ENCODE measurements at places on chromosomes 11 and 22. TPM values are rescaled to one million over a fixed set of nuclear protein-coding genes. Genes with fewer than 3 reads are reported as not detected.
A peak's percentile ranks its signal among the peaks of the same experiment; 100 is the strongest.

Gene SERPING1
- total RNA-seq = 131 TPM

Gene ABCG4
- total RNA-seq = 5.6 TPM

Gene ARHGAP8
- 3.7 TPM for total RNA-seq

Gene RAG2
- total RNA-seq = not detected

Gene SERPIND1
- total RNA-seq = 201 TPM

- no peak for DNase-seq
Measured at GRCh38 chr22:22730655-22731373, 86.4 kb downstream of the GGTLC2 start.

DNA sequence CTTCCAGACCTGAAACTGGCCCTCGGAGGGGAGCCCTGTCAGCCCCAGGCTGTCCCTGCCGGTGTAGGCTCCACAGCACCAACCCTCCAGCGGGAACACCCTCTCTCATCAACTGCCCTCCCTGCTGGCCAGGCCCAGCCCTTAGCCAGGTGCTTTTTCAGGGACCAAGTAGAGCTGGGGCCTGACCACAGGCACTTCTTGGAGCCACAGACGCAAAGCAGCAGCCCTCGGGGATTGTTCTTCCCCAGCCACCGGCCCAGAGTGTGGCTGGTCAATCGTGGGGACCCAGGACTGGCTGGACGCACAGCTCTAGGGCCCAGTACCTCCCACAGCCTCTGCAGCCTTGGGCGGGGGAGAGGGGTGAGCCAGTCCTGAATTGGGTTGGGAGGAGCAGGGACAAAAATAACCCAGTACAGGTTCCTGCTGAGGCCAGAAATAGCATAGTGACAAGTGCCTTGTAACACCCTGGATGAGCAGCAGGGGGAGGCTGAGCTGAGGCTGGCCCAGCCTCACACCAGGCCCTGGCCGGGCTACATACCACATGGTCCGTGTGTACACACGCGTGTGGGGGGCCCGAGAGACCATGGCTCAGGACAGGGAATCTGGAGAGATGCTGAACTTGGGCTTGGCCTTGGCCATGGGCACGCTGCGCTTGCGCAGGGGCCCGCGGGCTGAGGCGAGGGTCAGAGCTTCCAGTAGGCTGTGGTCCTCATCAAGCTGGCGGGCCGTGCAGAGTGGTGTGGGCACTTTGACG lies 2.0 kb downstream of the KCNJ11 start:
- peak; percentile 55 for DNase-seq

DNA sequence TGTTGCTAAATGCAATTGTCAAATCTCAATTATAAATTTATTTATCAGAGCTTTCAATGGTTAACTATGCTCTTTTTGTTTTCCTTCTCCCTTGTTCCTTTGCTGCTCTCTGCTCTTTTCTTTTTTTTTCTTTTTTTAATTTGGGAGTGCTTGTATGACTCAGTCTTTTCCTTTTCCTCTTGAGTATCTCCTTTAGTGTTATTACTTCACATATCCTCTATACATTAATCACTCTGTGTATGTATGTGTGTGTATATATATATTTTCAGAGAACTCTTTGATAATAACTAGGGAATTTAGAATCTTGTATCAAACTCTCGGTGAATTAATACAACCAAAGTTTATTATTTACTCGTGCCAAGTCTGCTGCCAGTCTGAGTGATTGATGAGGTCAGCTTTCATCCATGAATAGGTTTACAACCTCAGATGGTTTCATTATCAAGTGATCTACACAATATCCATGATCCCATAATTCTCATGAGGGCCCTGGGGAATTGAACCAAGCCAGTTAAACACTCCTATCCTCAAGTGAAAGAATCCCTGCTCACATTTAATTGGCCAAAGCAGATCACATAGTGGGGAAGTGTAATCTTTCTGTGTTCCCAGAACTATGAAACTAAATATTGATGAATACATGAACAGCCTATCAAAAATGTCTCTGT lies 743.4 kb upstream of the CNTN5 start:
- DNase-seq = no peak

DNA sequence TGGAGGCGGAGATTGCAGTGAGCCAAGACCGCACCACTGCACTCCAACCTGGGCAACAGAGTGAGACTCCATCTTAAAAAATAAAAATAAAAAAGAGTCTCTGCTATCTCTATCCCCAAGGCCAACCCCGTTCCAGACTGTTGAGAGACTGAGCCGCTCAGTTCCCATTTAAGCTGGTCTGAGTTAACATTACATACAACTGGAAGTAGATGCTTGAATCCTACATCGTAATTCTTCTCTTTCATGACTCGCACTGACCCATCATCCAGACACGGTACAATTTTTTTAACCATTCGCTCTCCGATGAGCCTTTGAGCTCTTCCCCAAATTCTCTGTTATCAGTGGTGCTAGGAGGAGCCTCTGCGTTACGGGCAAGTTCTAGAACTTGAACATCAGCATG lies 4.9 kb upstream of the CYTH4 start:
- no peak for DNase-seq

- no peak for DNase-seq
Measured at GRCh38 chr11:41404109-41404508, 55.3 kb downstream of the LRRC4C start.

- no peak for DNase-seq
Measured at GRCh38 chr11:252666-253065, 15.9 kb downstream of the PSMD13 start.

DNA sequence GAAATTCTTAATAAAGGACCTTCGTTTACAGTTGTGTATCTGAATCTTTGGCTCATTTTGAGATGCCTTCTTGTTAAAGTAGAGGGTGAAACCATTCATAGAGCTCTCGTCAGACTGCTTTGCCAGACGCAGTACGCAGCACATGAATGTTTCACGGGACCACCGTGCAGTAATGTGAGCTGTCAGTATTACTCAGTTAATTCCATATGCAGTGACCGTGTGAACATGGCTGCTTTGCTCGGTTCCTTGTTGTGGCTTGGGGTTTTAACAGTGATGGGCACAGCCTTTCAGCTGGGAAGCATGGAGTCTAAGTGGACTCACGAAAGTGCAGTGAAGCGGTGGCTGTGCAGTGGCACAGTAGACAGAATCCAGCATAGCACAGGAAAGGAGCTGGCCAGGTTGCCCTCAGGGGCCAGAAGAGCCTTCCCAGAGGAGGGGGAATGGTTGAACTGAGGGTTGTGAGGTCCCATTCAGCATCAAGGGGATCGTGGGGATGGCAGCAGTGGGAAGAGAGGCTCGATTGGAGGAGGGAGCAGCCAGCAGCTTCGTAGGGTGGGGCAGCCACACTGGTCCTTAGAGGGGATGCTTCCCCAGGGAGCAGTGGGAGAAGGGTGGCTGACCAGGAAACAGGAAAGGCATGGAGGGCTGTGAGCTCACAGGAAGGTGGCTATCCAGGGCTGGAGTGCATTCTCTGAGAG lies 31.4 kb downstream of the PPFIA1 start:
- no peak for DNase-seq

- peak; percentile 82 for DNase-seq
Measured at GRCh38 chr11:36110668-36111410, 167.0 kb downstream of the LDLRAD3 start.

DNA sequence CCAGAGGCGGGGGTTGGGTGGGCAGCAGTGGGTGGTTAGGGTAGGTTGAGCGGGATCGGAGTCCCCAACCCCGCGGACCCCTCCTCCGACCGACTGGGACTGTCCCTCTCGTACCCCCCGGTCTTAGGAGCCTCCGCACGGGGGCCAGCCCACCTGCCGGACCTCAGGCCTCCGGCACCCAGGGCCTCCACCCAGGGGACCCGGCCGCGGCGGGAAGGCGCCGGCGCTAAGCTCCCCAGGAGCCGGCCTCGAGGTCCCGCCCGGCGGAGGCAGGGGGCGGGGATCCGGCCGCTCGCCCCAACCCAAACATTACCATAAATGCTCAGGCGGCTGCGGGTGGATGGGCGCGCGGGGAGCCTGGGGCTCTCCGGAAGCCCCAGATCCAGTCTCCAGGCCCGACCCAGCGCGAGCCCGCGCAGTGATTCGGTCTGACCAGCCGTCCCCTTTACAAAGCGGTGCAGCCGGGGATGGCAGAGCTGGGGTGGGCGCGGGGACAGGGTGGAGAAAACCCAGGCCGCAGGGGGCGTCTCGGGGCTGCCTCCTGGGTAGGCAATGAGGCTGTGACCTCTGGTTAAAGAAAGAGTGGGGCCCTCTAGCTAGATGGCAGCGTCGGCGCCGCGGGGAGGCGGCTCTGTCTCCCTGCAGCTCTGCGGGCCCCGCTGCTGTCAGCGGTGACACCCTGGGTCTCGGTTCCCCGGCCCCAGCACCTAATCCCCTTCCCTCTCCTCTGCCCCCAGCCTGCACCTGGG lies 4.0 kb upstream of the MCAM start:
- DNase-seq = no peak

GRCh38 chr22:49158741-49159564 lies 668.7 kb downstream of the BRD1 start:
- DNase-seq = no peak

DNA sequence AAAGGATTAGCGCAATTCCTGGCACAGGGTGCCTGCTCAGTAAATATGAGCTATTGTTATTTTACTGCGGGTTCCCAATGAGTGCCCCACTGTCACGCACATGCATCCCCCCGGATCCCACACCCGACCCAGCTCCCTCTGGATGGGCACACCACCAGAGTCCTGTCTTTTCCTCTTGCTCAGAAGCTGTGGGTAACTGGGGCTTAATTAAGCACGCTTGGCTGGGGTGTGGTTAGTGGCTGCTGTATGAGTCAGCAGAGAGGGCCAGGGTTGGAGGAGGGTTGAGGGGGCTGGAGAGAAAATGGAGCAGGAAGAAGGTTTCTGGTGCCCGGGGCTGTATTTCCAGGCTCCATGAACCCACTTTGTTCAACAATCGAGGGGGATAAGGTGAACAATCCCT lies 30.3 kb upstream of the NECTIN1 start:
- no peak for DNase-seq

- DNase-seq = no peak
Measured at GRCh38 chr11:115169251-115169650, 335.0 kb downstream of the CADM1 start.

GRCh38 chr11:26898799-26899198 lies 95.1 kb upstream of the FIBIN start:
- no peak for DNase-seq

All from spinal cord (tissue), 10 donors.